T-cell (primary cell): ENCODE measurements at places on chromosomes 4 and X. TPM values are rescaled to one million over a fixed set of nuclear protein-coding genes. Genes with fewer than 3 reads are reported as not detected.

Gene GPR50
- not detected for total RNA-seq

Gene SLITRK2
- total RNA-seq: not detected

Gene ADH1A
- total RNA-seq: not detected

Gene SLC16A2
- 0.41 TPM for total RNA-seq

Gene DCX
- total RNA-seq: not detected

Gene ARX
- not detected for total RNA-seq

Gene RRH
- total RNA-seq: not detected

GRCh38 chr4:2271279-2272025 lies 9.5 kb upstream of the MXD4 start:
- H3K4me1 ChIP-seq: no peaks in the 10 kb centered on the region
- no peak overlapping the region for H3K27ac ChIP-seq
- no peaks in the 10 kb centered on the region for H3K36me3 ChIP-seq
- H3K4me3 ChIP-seq: no peak overlapping the region

DNA sequence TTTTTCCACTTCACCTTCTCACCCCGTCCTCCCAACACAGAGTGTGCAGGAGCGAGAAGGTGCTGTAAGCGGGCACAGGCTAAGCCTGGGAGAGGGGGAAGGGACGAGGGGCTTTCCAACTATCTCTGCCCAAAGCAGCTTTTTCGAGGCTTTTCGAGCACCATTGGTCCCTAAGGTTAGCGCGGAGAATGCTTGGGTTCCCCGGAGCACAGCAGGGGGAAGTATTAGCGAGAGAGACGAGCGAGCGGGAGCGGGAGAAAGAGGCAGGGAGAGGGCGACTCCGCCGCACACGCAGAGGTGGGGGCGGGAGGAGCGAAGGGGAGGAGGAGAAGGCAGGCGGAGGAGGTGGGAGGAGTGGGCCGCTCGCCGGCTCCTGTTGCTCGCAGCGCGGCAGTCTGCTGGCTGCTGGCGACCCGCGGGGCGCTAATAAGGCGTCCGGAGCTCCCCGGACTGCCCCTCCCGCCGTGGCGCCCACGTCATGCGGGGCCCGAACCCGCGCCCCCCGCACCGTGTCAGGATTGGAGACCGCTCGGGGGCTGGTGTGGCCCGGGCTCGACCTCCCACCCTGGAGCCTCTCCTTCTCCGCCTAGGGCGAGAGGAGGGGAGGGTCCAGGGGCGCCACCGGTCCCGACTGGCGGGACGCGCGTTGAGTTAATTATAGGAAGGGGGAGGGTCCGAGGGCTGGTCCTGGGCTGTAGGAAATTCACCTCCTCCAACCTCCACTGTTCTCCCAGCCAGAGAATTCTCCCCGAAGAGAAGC lies at the start of gene ADAMTS3:
Gene ADAMTS3, minus strand, starts transcription at position 263 of the 760 bp plus-strand sequence. CDS start 459 bp downstream, outside the sequence.
- H3K4me1 ChIP-seq: peaks cover 13% of the 10 kb centered on the region
- peaks cover 21% of the 10 kb centered on the region for H3K27me3 ChIP-seq
- peak within 1 kb of the TSS; percentile 84 for H3K4me3 ChIP-seq
- DNase-seq: peak; percentile 2
- H3K36me3 ChIP-seq: no peaks in the 10 kb centered on the region
- H3K27ac ChIP-seq: no peak within 1 kb of the TSS

- no peaks in the 10 kb centered on the region for H3K27me3 ChIP-seq
- H3K36me3 ChIP-seq: no peaks in the 10 kb centered on the region
- H3K27ac ChIP-seq: no peak overlapping the region
- no peak for DNase-seq
- H3K4me3 ChIP-seq: no peak overlapping the region
- H3K4me1 ChIP-seq: no peaks in the 10 kb centered on the region
These were observed 6.3 kb downstream of the ALG13 start for GRCh38 chrX:111687305-111687704.

DNA sequence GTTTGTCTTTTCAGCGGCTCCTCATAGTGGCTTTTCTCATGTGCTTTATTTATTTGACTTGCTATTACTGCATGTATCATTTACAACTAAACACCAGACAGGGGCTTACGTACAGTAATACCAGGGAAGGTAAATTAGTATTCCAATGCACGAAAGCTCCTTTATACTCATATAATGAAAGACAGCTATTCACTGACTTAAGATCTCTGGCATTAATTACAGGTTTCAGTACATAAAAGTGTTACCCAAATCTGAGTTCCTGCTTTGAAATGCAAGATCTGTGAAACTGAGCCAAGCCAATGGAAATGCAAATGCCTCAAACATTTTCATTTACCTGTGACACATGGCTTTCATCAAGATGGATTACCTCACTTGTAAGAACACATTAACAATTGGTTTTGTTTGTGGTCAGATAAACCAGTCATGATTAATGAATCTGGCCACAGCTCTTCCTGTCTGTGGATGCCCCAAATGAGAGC lies 107.2 kb downstream of the ANAPC4 start:
- no peak overlapping the region for H3K27ac ChIP-seq
- no peaks in the 10 kb centered on the region for H3K27me3 ChIP-seq
- H3K36me3 ChIP-seq: no peaks in the 10 kb centered on the region
- H3K4me3 ChIP-seq: no peak overlapping the region
- H3K4me1 ChIP-seq: no peaks in the 10 kb centered on the region

GRCh38 chr4:122948671-122949070 lies 26.3 kb upstream of the NUDT6 start:
- H3K27me3 ChIP-seq: no peaks in the 10 kb centered on the region
- H3K36me3 ChIP-seq: peaks cover 54% of the 10 kb centered on the region
- no peak overlapping the region for H3K27ac ChIP-seq
- no peak overlapping the region for H3K4me3 ChIP-seq
- DNase-seq: no peak

- no peaks in the 10 kb centered on the region for H3K36me3 ChIP-seq
- H3K27me3 ChIP-seq: peaks cover 3% of the 10 kb centered on the region
- no peak within 1 kb of the TSS for H3K4me3 ChIP-seq
- peaks cover 7% of the 10 kb centered on the region for H3K4me1 ChIP-seq
- DNase-seq: peak; percentile 0
These were observed at the start of gene SH3D19 for GRCh38 chr4:151325111-151325948. Gene SH3D19, minus strand, starts transcription at chr4:151325605. Its CDS starts 253 bp downstream, at chr4:151325352.

- no peaks in the 10 kb centered on the region for H3K36me3 ChIP-seq
- no peaks in the 10 kb centered on the region for H3K27me3 ChIP-seq
- peak; percentile 44 for DNase-seq
- H3K4me3 ChIP-seq: no peak overlapping the region
These were observed 39.4 kb upstream of the NDP start for GRCh38 chrX:44012484-44013096.

- no peak overlapping the region for H3K4me3 ChIP-seq
- H3K27ac ChIP-seq: no peak overlapping the region
- H3K36me3 ChIP-seq: no peaks in the 10 kb centered on the region
- no peaks in the 10 kb centered on the region for H3K4me1 ChIP-seq
These were observed 37.4 kb downstream of the CCKAR start for GRCh38 chr4:26452565-26453531.

DNA sequence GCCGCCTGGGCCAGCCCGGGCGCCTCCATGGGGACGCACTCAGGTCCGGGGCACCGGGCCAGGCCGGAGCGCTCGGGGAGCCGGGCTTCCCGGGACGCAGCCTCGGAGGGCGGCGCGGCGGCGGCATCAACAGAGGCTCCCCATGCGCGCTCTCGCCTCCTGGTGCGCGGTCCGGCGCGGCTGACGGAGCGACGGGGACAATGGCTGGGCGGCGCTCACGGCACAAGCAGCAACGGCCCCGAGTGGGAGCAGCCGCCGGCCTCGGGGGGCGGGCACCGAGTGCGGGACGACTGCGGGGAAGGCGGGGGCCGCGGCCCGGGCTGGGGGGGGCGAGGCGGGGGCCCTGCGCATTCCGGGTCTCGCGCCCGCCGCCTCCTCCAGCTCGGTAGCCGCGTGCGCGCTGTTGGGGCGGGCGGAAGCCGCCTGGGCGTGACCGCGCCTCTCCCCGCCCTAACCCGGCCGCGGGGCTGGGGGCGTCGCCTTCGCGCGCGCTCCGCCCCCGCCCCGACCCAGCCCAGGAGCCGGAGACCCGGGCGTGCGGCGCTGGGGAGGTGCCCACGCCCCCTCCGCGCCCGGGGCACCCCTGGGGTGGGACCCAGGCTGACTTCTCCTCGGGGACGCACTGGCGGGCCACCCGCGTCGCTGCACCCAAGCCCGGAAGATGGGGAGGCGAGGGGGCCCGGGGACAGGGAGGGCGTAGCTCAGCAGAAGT lies at the start of gene PRKX:
Gene PRKX, minus strand, starts transcription at position 425 of the 712 bp plus-strand sequence. Its CDS starts 396 bp downstream, at position 29.
- peak within 1 kb of the TSS; percentile 78 for H3K4me3 ChIP-seq
- peak within 1 kb of the TSS; percentile 76 for H3K27ac ChIP-seq
- DNase-seq: peak; percentile 67
- no peaks in the 10 kb centered on the region for H3K36me3 ChIP-seq

DNA sequence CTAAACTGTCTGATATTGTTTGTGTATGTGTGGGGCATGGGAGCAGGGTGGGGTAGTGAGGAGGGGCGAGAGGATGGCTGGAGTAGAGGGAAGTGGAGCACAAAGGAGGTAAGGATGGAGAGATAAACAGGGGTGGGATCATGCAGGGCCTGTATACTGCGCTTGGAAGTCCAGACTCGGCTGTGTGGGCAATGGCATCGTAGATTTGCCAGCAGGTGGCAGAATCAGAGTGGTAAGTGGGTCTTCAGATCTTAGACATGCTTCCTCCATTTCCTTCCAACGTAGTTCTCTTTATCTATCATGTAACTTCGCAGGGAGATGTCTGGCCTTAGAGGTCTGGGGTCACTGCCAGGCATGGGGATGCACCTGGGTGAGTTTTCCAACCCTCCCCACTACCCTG lies 155.5 kb downstream of the PDGFRA start:
- no peak overlapping the region for H3K4me3 ChIP-seq
- H3K4me1 ChIP-seq: no peaks in the 10 kb centered on the region
- peak; percentile 6 for DNase-seq
- H3K36me3 ChIP-seq: no peaks in the 10 kb centered on the region
- no peaks in the 10 kb centered on the region for H3K27me3 ChIP-seq

DNA sequence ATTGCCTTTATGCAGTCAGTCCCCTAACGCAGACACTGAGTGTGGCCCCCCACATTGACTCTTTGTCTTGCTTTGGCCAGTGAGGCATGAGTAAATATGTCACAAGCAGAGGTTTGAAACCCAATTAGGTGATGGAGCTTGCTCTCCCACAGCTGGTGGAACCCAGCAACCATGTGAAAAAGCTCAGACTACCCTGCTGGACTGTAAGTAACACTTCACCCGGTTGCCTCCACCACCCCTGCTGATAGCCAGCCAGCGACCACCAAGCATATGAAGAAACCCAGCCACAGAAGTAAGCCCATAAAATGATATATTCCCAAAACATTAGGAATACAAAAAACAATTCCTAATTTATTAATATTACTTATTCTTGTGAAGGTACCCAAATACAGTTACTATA lies 21.6 kb upstream of the PDCL2 start:
- H3K27ac ChIP-seq: no peak overlapping the region
- no peaks in the 10 kb centered on the region for H3K27me3 ChIP-seq
- H3K36me3 ChIP-seq: no peaks in the 10 kb centered on the region
- H3K4me3 ChIP-seq: no peak overlapping the region
- H3K4me1 ChIP-seq: no peaks in the 10 kb centered on the region
- DNase-seq: no peak

GRCh38 chrX:11864171-11864570 lies 106.1 kb downstream of the MSL3 start:
- H3K27ac ChIP-seq: no peak overlapping the region
- H3K4me1 ChIP-seq: no peaks in the 10 kb centered on the region
- H3K36me3 ChIP-seq: no peaks in the 10 kb centered on the region

DNA sequence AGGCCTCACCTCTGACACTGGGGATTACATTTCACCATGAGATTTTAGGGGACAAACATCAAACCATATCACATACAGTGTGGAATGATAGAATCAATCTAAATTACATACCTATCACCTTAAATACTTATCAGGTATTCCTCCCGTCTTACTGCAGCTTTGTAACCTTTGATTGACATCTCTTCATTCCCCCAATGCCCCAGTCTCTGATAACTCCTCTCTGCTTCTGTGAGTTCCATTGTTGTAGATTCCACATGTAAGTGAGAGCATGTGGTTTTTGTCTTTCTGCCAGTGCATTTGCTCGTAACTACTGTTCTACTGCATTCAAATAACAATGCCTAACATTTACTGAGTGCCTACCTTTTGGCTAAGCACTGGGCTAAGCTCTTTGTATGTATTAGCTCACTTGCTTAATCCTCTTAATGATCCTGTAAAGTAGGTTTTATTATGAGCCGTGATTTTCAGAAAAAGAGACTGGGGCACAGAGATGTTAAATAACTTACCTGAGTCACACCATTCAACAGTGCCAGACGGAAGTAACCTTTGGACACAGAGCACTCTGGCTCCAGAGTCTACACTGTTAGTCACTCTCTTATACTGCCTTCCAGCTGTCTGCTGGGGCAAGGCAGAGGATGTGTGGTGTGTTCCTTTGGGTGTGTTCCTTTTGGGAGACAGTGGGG lies 63.7 kb upstream of the ESX1 start:
- no peaks in the 10 kb centered on the region for H3K36me3 ChIP-seq
- no peak overlapping the region for H3K27ac ChIP-seq
- no peaks in the 10 kb centered on the region for H3K4me1 ChIP-seq
- H3K27me3 ChIP-seq: no peaks in the 10 kb centered on the region

DNA sequence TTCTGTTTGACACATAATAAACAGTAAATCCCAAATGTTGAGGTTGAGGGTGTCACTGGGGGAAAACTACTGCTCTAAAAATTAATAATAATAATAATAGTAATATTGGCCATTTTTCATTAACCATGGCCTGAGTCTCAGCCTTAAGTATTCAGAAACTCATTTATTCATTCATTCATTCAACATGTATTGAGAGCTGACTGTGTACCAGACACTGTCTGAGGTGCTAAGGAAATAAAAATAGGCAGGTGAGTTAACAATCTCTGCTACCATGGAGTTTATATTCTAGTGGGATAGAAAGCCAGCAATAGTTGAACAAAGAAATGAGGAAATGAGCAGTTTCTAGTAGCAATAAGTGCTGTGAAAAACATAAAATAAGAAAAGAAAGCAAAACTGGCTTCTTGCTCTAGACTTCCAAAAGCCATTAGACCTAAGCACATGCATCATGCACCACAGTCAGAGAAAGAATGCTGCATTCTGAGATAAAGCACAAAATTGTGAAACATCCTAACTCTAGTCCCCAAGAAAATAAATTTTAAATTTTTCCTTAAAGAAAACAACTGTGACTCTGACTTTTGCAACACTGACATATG lies 278.7 kb downstream of the RCHY1 start:
- H3K27ac ChIP-seq: no peak overlapping the region
- no peak overlapping the region for H3K4me3 ChIP-seq
- H3K27me3 ChIP-seq: no peaks in the 10 kb centered on the region
- no peaks in the 10 kb centered on the region for H3K4me1 ChIP-seq
- H3K36me3 ChIP-seq: no peaks in the 10 kb centered on the region

DNA sequence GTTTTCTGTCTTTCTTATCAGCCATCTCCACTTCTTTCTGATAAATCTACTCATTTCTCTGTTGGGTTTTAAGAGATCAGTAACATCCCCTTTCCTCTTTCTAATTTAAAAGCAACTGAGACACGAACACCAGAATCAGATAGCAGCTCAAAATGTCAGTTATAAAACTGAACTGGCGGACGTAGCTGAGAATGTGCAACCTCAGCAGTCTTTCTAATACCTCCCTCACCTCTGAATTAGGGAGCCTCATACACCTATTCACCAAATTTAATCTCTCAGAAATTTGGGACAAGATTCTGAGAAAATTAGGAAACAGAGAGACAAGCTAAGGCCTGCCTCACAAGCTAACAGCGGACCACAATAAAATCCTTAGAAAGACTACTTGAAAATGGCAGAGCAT lies 52.0 kb upstream of the ACSL4 start:
- no peak overlapping the region for H3K4me3 ChIP-seq
- no peak overlapping the region for H3K27ac ChIP-seq
- DNase-seq: no peak
- no peaks in the 10 kb centered on the region for H3K27me3 ChIP-seq
